CD4-positive, alpha-beta T cell treated with Interleukin-4 for 4 hours (primary cell): ENCODE measurements at places on chromosomes 7 and 10.

DNA sequence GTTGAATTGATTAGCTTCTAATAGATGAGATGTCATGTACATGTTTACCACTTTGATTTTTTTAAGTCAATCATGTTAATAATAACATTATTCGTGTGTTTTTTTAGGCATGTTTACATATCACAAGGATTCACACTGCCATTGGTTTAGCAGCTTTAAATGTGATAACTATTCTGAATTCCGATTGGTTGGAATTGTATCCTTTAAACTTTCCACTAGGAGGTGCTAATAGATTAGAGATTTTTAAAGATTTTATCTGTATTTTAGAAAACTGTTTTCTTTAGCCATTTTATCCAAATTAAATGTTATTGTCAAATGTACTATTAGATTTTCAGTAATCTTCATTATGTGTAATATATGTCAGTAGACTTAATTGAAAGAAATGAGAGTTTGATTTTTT, 83.2 kb downstream of the HECTD2 start:
- DNase-seq: no peak

DNA sequence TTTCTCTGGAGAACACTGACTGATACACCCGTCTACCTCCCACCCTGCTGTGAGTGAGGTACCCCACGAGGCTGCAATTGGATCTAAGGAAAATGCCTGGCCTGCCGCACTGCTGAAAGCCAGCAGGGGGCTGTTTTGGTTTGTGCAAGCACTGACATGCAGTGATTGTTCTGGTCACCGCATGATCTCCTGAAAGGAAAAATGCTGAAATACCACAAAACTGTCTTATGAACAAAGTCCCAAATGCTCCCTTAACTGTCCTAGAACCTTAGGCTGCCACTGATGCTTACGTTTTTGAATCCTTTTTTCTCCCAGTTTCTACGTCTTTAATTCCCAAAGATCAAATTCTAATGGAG, 132.7 kb downstream of the JCAD start:
- no peak for DNase-seq

GRCh38 chr7:128115336-128115820, 84.1 kb upstream of the LRRC4 start:
- DNase-seq: no peak

DNA sequence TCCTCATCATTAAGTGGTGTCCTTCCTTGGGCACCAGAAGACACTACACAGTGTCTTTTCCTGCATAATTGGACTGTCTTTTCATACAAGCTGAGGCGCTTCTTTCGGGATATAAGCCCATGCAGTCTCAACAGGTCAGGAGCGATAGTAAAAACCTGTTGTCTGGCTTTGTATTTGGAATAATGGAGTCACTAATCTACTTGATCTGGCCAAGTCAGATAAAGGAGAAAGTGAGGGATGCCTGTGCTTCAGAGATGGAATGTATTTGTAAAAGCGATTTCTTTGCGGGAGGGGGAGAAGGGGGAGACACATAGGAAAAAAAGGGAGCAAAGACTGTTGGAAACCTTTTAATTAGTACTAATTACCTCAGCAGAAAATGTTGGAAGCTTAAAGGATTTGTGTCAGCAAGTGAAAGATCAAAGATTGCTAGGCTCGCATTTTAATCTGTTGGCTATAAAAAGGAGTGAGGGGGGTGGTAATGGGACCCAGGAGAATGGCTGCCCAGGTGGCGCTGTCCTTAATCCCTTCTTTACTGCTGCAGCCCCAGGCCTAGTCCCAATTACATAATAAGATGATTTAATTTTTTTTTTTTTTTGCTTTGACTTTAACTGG, 581.4 kb downstream of the LRMDA start:
- DNase-seq: no peak

DNA sequence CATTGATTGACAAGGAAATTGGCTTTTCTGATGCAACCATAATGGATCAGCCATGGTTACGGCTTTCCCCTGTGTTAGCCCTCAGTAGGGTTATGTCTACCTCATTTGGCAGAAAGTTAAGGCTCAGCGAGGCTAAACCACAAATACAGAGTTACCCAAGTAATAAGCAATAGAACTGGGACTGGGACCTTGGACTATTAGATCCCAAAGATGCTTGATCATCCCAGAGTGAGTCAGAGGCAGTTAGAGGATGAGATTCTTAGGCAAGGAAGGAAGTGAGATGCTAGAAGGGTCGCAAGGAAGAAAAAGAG, 401.4 kb downstream of the TNS3 start:
- no peak for DNase-seq

DNA sequence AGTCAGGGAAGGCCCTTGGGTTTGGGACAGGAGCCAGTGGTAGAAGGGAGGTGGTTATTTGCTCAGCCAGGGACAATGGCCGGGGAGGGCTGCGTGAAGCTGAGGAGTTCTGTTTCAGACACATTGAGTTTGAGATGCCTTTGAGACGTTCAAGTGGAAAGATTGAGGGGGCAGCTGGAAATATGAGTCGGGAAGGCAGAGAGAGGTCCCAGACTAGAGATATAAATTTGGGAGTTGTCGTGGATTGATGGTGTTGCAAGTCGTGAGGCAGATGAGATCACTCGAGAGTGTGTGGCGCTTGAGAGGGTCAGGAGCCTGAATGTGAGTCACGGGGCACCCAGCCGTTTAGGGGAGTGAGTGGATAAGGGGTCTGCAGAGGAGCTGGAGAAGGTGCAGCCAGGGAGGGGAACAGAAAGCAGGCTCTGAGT, 73.3 kb downstream of the ZMIZ1 start:
- no peak for DNase-seq

DNA sequence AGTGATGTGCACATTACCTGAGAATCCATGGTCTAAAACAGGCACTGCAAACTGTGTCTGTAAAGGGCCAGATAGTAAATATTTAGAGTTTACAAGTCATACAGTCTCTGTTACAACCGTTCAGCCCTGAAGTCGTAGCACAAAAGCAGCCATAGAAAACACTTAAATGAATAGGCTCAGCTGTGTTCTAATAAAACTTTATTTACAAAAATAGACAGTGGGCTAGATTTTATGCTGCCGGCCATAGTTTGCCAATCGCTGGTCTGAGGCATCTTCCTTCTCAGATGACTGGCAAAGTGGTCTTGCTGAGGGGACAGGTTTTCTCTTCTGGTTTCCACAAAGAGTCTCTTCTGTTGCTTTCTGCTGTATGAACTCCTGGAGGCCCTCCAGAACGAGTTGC, 121.7 kb downstream of the EMX2 start:
- no peak for DNase-seq

DNA sequence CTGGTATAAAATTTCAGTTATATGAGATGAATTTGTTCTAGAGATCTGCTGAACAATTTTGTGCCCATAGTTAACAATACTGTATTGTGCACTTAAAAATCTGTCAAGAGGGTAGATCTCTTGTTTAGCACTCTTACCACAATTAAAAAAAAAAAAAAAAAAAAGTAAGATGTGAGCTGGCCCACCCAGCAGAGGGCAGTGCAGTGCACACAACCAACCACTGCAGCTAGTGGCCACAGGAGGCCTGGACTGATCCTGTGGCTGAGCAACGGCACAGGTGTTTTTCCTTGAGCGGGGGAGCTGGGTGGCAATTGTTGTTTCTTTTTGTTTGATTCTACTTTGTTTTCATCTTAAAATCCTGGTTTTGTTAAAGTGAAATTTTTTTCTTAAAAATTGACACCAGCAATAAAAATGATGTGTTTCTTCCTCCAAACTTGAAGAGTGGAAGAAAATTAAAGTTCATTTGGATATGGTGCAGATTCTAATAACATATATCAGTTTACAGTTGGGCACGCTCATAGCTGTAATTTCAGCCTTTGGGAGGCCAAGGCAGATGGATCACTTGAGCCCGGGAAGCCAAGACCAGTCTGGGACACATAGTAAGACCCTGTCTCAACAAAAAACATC, 171.1 kb upstream of the TBX20 start:
- DNase-seq: peak; percentile 26
